ENCODE measurements at places on chromosomes 4 and X.

DNA sequence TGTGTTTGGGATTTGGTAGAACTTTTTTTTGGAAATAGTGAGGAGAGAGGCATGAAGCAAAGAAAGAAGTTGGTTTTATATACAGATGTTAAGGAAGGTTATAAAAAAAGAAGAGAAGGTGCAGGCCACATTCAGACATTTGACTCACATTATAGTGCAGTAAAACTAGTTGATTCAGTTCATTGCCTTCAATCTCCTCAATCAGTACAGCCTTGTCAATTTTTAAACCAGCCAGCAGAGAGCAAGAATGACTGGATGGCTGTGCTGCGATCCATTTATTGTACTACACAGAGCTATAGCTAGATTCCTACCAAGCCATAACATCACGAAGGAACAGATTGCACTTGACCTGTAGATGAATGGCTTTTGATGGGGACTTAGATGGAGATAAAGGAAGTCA, 79.7 kb upstream of the LSM6 start:
- no peak for DNase-seq

- no peak for DNase-seq
Measured at GRCh38 chr4:15373363-15373762, 54.5 kb upstream of the C1QTNF7 start.

DNA sequence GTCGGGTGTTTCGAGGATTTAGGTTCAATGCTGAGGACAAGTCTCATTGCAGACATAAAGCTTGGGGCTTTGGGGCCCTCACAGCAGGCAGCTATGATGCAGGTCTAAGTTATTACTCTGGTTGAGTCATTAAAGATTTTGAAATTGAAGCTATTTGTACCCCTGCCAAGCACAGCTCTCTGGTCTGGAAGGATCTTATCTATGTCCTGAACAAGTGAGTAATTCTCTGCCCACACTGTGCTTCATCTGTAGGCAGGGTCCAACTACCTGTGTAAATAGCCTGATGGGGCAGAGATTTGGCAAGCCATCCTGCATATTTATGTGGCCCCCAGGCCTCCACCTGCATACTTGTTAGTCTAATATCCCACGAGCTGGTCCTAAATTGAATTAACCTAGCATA, 41.4 kb upstream of the MAGEA4 start:
- peak; percentile 90 for DNase-seq

DNA sequence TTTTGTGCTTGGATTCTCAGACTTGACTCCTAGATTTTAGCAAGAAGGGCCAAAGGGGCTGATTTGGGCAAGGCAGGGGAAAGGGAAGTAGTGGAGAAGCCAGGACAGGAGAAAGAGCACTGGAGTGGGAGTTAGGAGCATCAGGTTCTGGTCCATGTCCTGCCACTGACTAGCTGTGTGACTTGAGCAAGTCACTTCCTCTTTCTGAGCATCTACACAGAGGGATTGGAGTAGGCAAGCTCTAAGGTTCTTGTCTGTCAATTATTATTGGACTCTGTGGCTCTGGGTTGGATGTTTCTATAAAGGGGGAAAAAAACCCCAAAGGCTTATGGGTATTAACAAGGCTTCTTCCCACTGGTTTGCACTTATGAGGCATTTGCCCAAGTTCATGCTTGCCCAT, 24.4 kb downstream of the PLAC1 start:
- DNase-seq, result no peak

- no peak for DNase-seq
Measured at GRCh38 chr4:162770761-162771490, 395.8 kb downstream of the NAF1 start.

GRCh38 chr4:183733181-183733580, 74.1 kb downstream of the TRAPPC11 start:
- no peak for DNase-seq

DNA sequence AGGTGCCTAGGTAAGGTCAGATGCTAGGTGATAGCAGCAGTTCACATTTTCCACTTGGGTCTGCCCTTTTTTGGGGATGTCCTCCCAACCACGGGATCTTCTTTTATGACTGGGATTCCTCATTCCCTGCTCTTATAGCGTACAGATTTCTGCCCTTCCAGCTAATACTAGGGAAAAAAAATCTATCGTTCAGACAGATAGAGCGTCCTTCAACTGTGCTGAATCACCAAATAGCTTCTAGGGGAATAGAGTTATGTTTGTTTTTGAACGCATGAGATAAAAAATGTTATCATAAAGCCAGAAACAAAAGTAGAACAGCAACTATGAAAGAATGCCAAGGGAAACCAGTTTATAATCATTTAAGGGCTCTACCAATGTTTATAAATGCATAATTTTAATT, 13.0 kb downstream of the RAP2C start:
- peak; percentile 24 for DNase-seq

GRCh38 chrX:37425370-37425769, 76.2 kb downstream of the PRRG1 start:
- DNase-seq, result no peak

DNA sequence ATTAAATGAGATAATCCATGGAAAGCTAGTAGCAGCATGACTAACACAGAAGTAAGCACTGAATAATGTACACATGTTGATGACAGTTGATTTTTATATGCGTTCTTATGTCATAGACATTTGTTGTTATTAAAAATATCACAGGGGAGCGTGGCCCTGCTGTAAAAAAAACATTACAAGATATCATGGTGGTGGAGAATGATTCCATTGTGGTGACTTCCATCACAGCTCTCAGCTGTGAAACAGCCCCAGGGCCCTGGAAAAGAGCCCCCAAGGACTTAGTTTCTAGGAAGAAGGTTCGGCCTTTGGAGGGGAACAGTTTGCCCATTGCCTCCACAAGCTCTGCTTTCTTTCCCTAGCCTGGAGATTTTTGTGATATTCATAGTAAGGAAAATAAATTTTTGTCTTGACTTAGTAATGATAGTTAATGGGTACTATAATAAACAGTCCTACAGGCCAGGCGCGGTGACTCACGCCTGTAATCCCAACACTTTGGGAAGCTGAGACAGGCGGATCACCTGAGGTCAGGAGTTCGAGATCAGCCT, 49.9 kb downstream of the FAM114A1 start:
- no peak for DNase-seq

GRCh38 chrX:6279277-6279909, 50.7 kb upstream of the NLGN4X start:
- DNase-seq, result no peak

- DNase-seq, result peak; percentile 38
Measured at GRCh38 chr4:20181926-20182325, 69.8 kb upstream of the SLIT2 start.

DNA sequence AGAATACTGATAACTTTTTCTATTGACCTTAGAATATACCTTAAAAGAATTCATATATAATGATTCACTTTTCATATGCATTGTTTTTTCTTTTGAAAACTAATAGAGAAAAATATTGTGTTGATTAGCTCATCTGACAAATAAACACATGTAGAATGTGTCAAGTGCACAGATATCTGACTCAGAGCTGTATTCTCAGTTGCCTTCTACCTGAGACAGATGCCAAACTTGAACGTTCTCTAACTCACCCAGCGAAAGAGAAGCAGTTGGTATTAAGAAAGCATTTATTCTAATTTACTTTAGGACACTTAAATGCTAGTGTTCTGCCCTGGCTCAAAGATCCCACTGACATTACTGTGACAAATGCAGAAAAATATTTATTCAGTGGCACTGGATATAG, 28.1 kb downstream of the USP53 start:
- DNase-seq, result no peak

GRCh38 chr4:150217192-150217591, 138.9 kb downstream of the DCLK2 start:
- peak; percentile 83 for DNase-seq

- no peak for DNase-seq
Measured at GRCh38 chr4:80099671-80100070, 26.6 kb upstream of the ANTXR2 start.

- no peak for DNase-seq
Measured at GRCh38 chr4:84496706-84497503, 2.2 kb downstream of the NKX6-1 start.

GRCh38 chrX:129717892-129718291, 20.9 kb upstream of the XPNPEP2 start:
- DNase-seq, result peak; percentile 65

DNA sequence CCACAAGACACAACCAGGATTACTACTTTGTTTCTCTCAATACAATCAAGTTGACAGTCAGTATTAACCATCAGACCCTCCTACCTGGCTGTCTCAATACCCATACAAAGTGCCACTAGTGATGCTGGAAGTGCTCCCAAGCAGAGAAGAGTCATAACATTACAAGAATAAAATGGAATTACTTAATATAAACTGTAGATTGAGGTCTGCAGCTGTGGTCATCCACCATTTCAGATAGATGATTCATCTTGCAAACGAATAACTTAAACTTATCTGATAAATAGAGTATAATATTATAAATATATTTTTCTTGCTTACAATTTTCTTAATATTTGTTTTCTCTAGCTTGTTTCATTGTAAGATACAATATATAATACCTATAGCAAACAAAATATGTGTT, 1034.2 kb upstream of the PCDH10 start:
- DNase-seq, result peak; percentile 4

DNA sequence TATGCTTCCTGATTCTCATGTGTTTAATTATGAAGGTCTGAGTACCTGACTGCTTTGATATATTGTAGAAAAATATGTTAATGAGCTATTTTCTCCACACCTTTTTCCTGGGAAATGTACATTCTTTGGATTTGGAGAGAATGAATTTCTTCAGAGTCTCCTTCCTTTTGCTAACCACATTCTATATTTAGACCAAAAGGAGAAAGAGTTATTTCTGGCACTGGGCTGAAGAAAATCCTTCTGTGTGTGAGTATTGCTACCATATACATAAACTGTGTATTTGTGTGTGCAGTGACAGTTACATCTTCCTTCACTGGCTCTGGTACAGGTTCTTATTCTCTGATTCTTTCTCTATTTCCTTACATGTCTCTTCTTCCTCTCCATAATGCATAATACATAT, 44.5 kb upstream of the PGRMC2 start:
- DNase-seq, result peak; percentile 23

DNA sequence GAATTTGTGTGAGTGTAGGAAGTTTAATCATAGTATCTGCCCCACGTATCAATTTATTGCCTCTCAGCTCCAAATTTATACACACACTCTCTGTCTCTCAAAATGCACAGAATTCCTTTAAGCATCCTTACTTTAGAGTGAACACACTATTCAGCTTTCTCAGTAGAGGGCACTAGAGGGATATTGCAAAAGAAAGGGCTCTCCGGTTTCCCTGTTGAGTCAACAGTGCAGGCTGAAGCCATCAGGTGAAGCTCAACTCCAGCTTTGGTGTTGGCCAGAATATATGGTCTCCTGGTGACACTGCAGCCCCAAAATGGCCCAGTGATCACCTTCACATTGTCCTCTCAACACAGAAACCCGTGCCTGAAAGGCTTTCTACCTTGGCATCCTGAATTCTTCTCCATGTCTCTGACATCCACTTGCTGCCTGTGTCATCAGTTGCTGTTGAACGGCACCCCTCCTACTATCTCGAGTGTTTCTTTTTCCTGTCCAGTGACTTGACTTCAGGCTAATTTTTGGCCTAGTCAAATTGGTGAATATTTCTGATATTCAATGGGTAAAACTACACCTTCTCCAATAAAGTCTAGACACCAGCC, 670.5 kb downstream of the GABRG1 start:
- peak; percentile 27 for DNase-seq

- no peak for DNase-seq
Measured at GRCh38 chrX:54748626-54749025, 49.4 kb downstream of the ITIH6 start.

- DNase-seq, result no peak
Measured at GRCh38 chrX:125681058-125681457, 361.4 kb downstream of the TEX13C start.

GRCh38 chr4:40998675-40999358, 215.5 kb downstream of the APBB2 start:
- peak; percentile 80 for DNase-seq

- no peak for DNase-seq
Measured at GRCh38 chrX:65837875-65838549, 170.6 kb downstream of the MSN start.

- DNase-seq, result peak; percentile 71
Measured at GRCh38 chr4:67885762-67886161, 2.0 kb upstream of the TMPRSS11D start.

DNA sequence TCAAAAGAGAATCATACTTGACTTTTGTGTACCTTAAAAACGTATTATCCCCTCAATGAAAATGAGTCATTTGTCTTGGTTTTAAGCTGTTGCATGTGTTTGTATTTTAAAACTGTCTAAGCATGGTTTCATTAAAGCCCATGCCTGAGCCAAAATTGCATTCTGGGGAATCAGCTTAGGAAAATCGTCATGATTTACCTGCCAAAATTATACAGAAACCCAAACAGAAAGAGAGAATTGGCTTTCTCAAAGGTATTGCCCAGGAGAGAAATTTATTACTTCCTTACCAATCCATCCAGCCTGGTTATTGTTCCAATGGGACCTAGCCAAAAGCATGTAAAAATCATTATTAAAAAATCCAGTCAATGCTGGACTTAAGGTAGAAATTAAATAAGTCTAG, 37.6 kb downstream of the GPR174 start:
- no peak for DNase-seq

DNA sequence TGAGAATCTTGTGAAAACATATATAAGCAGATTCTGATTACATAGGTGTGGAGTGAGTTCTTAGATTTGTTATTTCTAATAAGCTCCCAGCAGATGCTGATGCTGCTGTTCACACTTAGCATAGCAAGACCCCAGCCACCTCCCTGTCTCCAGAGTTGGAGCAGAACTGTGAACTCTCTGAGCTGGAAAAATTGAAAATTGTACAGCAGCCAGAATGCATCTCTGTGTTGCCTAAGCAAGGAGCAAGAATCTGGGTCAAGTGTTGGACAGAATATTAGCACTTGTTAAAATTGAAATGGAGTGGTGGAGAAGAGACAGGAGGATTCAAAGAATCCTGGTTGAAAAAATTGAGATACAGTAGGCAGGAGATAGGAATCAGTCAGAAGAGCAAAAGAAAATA, 146.6 kb upstream of the FAM47C start:
- DNase-seq, result no peak

GRCh38 chr4:122548886-122549630, 71.8 kb downstream of the IL21 start:
- no peak for DNase-seq

DNA sequence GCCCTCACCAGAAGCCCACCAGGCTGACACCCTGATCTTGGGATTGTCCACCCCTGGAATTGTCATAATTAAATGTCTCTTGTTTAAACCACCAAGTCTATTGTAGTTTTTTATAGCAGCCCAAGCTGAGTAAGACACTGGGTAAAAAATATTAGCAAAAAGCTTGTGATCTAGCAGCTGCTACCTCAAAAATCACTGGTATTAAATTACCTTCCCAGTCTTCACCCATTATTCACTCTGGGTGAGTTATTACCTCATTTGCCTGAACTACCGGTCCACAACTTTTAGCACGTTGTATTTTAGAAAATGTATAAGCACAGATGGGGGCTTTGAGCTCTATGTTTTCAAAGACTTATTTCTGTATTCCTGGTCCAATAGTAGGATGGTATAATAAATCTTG, 12.0 kb upstream of the TRIM61 start:
- DNase-seq, result no peak

- no peak for DNase-seq
Measured at GRCh38 chrX:136851526-136851925, 29.0 kb downstream of the RBMX start.

- no peak for DNase-seq
Measured at GRCh38 chr4:112111306-112111705, 33.9 kb upstream of the FAM241A start.
